NCI-H446 treated with DMSO at 0.1 percent for 48 hours (cell line): ENCODE measurements at places on chromosomes 12 and 14.

DNA sequence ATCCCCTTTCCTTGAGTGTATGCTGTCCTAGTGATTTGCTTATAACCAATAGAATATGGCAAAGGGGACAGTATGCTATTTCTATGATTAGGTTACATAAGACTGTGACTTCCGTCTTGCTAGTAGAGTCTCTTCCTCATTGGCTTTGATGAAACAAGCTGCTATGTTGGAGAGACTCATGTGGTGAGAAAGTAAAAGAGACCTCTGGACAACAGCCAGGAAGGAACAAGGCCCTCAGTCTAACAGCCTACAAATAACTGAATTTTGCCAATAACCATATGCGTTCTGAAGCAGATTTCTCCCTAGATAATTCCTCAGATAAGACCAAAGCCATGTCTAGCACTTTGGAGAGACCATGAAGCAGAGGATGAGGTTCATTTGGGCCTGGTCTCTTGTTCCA is 134.5 kb upstream of the NAV3 start:
- no peak for DNase-seq

- DNase-seq: peak; percentile 16
Observed at GRCh38 chr14:58760121-58760520, 122.4 kb downstream of the DACT1 start.

DNA sequence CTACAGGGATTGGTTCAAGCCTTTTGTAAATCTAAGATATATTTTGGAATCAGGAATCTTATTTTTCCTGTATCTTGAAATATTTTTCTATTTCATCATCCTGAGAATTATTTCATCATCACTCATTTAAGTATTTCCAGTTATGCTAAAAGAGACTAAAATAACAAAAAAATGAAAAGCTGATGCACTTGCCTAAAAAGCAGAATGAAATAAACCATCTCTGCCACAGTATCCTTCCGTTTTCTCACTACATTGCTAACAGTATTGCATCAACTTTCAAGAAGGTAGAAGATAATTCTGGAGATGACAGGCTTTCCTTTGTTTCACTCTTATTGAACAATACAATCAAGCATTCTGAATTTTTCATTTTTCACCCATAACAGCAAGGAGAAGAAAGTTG is 31.1 kb upstream of the EIF5 start:
- DNase-seq: no peak

GRCh38 chr12:49784756-49785409 is 43.3 kb downstream of the NCKAP5L start:
- DNase-seq: no peak

GRCh38 chr12:14952299-14952921 is 9.0 kb downstream of the ARHGDIB start:
- DNase-seq: peak; percentile 33

DNA sequence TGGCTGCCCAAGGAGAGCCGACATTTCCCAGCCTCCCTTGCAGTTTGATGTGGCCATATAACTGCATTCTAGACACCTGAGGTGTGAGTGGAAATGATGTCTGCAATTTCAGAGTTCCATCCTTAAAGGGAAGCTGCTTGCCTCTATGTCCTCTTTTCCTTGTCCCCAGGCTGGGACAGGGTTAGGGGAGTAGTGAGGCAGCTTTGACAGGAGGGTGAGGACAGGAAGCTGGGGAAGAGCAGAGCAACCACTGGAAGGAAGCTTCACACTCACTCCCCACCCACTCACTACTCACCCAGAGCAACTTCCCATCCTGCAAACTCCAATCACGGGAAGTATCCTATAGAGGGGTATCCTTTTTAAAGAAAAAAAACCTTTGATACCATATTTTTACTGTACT is 28.9 kb upstream of the LTA4H start:
- DNase-seq: no peak

DNA sequence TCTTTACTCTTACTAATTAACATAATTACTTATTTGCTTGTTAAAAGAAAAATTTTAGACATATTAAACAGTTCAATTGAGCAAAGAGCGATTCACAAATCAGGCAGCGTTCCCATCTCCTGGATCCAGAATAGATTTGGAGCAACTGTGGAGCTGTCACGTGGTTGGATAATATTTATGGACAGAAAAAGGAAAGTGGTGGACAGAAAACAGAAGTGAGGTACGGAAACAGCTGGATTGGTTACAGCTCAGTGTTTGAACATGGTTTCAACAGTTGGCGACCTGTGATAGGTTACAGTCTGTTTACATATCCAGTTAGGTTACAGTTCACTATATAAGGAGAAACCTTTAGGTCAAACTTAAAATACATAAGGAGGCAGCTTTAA is 19.7 kb upstream of the FAM234B start:
- DNase-seq: no peak

GRCh38 chr14:100898465-100898864 is 5.1 kb downstream of the RTL1 start:
- DNase-seq: no peak

GRCh38 chr14:59120921-59121320 is 67.5 kb upstream of the DAAM1 start:
- no peak for DNase-seq

DNA sequence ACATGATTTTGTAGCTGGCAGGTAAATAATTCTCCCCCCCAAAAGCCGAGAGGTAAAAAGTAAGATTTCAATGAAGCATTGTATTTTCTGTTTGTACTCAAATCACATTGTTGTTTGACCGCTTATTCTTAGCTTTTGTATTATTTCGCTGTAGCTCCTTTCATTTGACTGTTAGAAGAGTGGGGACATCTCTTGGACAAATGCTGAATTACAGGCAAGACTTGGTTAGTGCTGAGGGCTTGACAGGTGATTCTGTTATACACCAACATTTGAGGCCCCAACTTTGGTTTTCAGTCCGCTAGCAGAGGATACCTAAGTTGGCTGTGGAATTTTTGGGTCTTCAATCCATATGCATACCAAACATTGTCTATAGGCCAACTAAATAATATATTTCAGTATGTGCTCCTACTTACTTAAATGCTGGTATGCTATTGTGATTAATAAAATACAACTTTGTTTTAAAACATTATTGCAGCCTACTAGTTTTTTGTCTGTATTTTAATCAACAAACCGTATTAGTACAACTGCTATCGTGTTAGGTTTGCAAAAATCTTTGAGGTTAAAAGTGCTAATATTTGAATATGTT is 102.2 kb downstream of the ERC1 start:
- peak; percentile 53 for DNase-seq

DNA sequence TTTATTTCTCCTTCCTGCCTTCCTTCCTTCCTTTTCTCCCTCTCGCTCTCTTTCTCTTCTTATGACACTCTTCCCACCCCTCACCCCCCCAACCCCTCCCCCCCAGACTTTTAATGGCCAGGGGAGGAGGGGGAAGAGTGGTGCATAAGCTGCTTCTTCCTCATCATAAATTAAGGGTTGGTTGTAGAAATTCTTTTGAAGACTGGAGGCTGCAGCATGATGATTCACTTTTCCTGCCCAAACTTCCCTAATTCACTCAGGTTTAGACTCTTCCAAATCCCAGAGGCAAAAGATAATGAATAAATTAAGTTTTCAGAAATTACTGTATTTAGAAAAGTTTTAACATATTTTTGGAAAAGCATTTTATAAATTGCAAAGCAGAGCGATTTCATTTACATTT is 58.2 kb downstream of the GRIP1 start:
- DNase-seq: no peak

GRCh38 chr12:105843986-105844760 is 294.6 kb downstream of the NUAK1 start:
- DNase-seq: no peak

- DNase-seq: no peak
Observed at GRCh38 chr12:57479376-57480115, at the start of gene ARHGAP9. TSS of gene ARHGAP9 (minus strand) at chr12:57479866. CDS start at chr12:57479406, 460 bp downstream.

DNA sequence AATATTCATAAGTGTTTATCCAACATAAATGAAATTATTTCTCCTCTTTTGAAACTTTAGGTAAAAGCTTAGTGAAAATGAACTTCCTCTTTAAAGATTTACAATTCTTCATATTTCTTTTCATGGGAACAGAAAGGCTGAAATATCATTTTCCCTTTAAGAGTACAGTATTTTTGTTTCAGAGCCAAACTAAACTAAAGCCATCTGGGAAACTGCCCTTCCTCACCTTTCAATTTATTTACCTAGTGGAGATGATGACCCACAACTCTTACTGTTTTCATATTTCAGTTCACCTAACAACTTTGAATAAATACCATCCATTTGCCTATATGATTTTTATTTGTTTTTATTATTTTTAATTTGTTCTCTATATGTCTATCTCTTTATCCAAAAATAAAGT is 105.4 kb downstream of the ALX1 start:
- no peak for DNase-seq

GRCh38 chr12:53603196-53603595 is 23.0 kb downstream of the ATF7 start:
- no peak for DNase-seq

- DNase-seq: no peak
Observed at GRCh38 chr14:97380539-97380941, 583.4 kb downstream of the VRK1 start.

- DNase-seq: no peak
Observed at GRCh38 chr12:41743835-41744234, 400.8 kb downstream of the GXYLT1 start.

GRCh38 chr12:102948941-102949352 is 8.5 kb upstream of the ASCL1 start:
- DNase-seq: no peak
